Sciatic nerve (tissue), 2 donors: ENCODE measurements at places on chromosomes 1 and 21.

DNA sequence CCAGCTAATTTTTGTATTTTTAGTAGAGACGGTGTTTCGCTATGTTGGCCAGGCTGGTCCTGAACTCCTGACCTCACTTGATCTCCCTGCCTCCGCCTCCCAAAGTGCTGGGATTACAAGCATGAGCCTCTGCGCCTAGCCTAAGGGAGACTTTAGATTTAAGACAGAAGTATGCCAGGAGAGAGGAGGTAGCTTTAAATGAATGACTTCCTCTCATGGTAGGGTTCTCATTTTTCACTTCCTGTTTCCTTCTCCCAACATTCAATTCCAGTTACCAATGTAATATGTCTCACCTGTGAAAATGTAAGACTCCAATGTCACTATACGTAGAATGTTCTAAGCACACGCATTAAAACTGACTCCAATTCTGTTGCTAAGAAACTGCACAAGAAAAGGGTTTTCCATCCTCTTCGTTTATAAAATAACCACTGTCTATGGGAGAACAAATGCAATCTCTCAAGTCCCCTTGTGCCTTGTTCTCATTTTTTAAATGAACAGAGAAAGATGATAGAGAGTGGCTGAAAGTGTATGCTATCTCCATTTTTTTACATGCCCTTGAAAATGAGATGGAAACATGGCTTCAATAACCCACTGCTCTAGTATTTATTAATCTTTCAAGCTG, 140.0 kb downstream of the SLC45A1 start:
- DNase-seq = no peak

DNA sequence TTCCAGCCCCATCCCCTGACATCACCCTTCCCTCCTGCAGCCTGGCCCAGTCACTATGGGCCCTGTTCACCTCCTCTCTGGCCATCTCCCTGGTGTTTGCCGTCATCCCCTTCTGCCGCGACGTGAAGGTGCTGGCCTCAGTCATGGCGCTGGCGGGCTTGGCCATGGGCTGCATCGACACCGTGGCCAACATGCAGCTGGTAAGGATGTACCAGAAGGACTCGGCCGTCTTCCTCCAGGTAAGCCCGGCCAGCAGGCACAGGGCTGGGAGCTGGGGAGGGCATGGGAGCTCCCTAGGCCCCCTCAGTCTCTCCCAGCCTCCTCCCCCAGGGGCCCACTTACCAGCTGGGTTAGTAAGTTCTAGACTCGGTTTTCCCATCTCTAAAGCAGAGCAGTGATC, 52.1 kb downstream of the ELK4 start:
- no peak for DNase-seq

- no peak for DNase-seq
Measured at GRCh38 chr1:32861904-32862695, 8.6 kb downstream of the FNDC5 start.

DNA sequence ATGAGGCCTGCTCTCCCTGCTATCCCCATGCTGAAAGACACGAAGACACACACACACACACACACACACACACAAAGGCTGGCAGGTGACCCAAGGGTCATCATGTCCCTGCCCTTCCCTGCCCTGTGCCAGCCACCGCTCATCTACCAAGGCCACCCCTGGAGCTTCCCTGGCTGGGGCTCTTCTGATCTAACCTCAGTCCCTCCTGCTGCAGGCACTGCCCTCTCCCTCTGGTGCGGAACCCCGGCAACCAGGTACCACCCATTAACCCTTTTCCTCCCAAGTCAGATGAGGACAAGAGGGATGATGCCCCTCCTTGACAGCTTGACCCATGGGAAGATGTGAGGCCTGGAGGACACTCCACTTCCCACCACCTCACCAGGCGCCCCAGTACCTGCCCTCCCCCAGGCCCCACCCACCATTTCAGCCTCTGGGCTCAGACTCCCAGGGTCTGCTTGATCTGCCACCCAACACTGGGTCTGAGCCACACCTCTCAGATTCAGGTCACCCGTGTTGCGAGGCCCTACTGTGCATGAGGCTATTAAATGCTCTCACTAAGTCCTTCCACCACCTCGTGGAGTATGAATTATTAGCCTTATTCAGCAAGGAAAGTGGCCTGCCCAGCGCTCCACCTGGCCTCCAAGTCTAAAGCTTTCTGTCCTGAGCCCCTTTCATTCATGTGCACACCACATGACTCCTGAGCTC, 2.5 kb downstream of the SDC3 start:
- DNase-seq = no peak

DNA sequence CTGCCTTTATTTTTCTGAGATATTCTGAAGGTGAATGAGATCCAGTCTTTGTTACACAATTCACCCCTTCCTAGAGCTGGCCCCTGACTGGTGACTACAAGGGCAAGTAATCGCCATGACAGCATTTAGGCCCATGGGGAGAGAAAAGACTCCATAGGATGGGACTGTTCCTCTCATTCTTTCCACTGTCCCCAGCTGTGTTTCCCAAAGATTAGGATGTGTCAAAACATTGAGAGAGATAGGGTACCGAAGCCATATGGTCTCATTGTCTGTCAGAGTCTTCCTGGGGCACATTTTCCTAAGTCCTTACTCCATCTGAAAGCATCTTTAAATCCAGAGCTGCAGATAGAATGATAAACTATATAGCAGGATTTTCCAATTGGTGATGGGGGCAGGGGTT, 423.5 kb downstream of the OMA1 start:
- DNase-seq = no peak
